Aortic smooth muscle cell (primary cell): ENCODE measurements at places on chromosomes 4 and X. TPM values are rescaled to one million over a fixed set of nuclear protein-coding genes. Genes with fewer than 3 reads are reported as not detected.

The FAM13A gene
- total RNA-seq, result 10.8 and 11.2 TPM in 2 replicates

The UGT2B28 gene
- total RNA-seq, result not detected in 2 replicates

The ETDB gene
- not detected in 2 replicates for total RNA-seq

The TACC3 gene
- total RNA-seq, result 9.0 and 15.3 TPM in 2 replicates

The MTNR1A gene
- total RNA-seq, result not detected in 2 replicates

The KLF8 gene
- 1.8 and 3.2 TPM in 2 replicates for total RNA-seq

The INTU gene
- total RNA-seq, result 2.9 and 4.2 TPM in 2 replicates

The ASMT gene
- not detected in 2 replicates for total RNA-seq

The LANCL3 gene
- total RNA-seq, result 0.12 and 0.13 TPM in 2 replicates

The IRAK1 gene
- total RNA-seq, result 59.7 and 63.7 TPM in 2 replicates

The PAGE2B gene
- not detected in 2 replicates for total RNA-seq

The MAOA gene
- total RNA-seq, result 16.4 and 21.4 TPM in 2 replicates

The CDX4 gene
- not detected in 2 replicates for total RNA-seq

The TASL gene
- total RNA-seq, result not detected in 2 replicates

The NLRP2B gene
- total RNA-seq, result not detected in 2 replicates

The DCLK2 gene
- total RNA-seq, result 3.6 and 3.8 TPM in 2 replicates

The DRD5 gene
- not detected in 2 replicates for total RNA-seq

The UGT2B7 gene
- not detected in 2 replicates for total RNA-seq

The ABCG2 gene
- 1.7 and 1.8 TPM in 2 replicates for total RNA-seq

The ADH6 gene
- total RNA-seq, result 0.12 TPM in 1 of 2 replicates, not detected in the other

The MAGEB17 gene
- total RNA-seq, result not detected in 2 replicates

The AMBN gene
- total RNA-seq, result not detected in 2 replicates

The CT47B1 gene
- total RNA-seq, result not detected in 2 replicates

The SHROOM2 gene
- total RNA-seq, result 0.25 and 0.26 TPM in 2 replicates

The ATP11C gene
- 66.8 and 76.2 TPM in 2 replicates for total RNA-seq

The NEXMIF gene
- total RNA-seq, result under 0.01 TPM in 1 of 2 replicates, not detected in the other

The FDCSP gene
- total RNA-seq, result not detected in 2 replicates

The COMMD8 gene
- total RNA-seq, result 20.9 and 22.6 TPM in 2 replicates

The ATOH1 gene
- not detected in 2 replicates for total RNA-seq

The FRG2 gene
- total RNA-seq, result not detected in 2 replicates

The GAB3 gene
- 3.2 and 4.1 TPM in 2 replicates for total RNA-seq

The EIF1AX gene
- total RNA-seq, result 20.3 and 22.1 TPM in 2 replicates

The GPR101 gene
- total RNA-seq, result not detected in 2 replicates

The ITM2A gene
- total RNA-seq, result 0.13 and 1.4 TPM in 2 replicates

The GNRHR gene
- not detected in 2 replicates for total RNA-seq

The MAOB gene
- total RNA-seq, result 0.13 and 0.19 TPM in 2 replicates

The RENBP gene
- total RNA-seq, result 18.8 and 20.8 TPM in 2 replicates
